ENCODE measurements at places on chromosomes 5 and 9.

DNA sequence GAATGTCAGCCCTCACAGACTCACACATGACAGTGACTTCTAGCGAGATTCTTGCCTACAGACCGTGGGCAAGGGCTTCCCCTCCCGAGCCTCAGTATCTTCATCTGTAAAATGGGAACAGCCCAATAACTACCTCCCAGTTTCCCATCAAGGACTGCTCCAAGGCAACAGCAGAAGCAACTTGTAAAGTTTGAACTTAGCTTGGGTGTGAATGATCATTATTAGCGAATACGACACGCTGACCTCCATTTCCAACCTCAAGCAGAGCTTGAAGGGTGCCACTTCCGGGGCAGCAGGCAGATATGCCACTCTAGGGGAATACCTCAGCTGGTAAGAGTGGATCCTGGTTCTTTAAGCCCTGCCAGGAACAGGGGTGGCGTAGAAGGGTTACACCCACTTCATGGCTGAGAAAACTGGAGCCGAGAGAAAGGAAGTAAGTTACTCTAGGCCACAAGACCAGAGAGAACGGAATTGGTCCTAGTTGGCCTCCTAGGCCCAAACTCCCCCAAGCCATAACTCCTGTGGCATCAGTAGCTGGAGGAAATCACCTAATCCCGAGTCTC, 2.0 kb downstream of the RNF44 start:
- no peak for DNase-seq

GRCh38 chr9:35656831-35657545, 831 bp downstream of the RMRP start:
- DNase-seq = no peak

- no peak for DNase-seq
Measured at GRCh38 chr9:89422151-89422975, 75.5 kb downstream of the SEMA4D start.

GRCh38 chr9:104389341-104389740, 114.7 kb upstream of the OR13F1 start:
- DNase-seq = no peak

DNA sequence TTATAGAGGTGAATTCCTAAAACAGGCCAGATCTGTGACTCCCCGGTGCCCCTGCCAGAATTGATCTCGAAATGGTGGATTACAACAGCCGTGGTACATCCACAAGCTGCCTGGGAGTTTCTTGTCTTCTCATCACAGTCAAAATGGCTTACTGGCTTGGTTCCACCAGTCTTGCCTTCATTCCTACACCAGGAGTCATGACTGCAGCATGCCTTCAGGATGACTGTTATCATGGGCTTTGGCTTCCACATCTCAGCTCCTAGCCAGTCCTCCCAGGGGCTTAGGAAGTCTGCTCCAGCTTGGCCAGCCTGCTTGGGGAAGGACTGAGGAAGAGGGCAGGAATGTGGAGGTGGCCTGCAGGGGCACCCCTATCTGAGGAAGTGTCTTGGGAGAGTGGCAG, 132.9 kb upstream of the NR3C1 start:
- DNase-seq = no peak

Measured in heart right ventricle (tissue), 16 donors.